Mesothelial cell of epicardium (in vitro differentiated cells): ENCODE measurements at places on chromosomes 13 and 19.

GRCh38 chr19:4136680-4137088 lies 12.8 kb upstream of the MAP2K2 start:
- no peak for DNase-seq

DNA sequence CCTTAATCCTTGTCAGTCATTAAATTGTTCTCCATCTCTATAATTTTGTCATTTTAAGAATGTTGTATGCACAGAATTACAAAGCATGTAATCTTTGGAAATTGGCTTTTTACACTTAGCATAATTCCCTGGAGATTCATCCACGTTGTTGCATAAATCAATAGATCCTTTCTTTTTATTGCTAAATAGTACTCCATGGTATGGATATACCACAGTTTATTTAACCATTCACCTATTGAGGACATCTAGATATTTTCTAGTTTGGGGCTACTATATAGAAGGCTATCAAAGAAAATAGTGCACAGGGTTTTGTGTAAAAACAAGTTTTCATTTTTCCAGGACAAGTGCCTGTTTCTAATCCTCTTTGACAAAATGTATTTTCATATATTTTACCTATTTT lies 523.6 kb upstream of the KLF12 start:
- no peak for DNase-seq

- DNase-seq: no peak
These were observed 306.6 kb downstream of the ATP8A2 start for GRCh38 chr13:25678398-25678797.

- peak; percentile 84 for DNase-seq
These were observed at the start of gene USE1 for GRCh38 chr19:17215127-17215971. Gene USE1, plus strand, starts transcription at chr19:17215357. Its CDS starts 49 bp downstream, at chr19:17215406.

DNA sequence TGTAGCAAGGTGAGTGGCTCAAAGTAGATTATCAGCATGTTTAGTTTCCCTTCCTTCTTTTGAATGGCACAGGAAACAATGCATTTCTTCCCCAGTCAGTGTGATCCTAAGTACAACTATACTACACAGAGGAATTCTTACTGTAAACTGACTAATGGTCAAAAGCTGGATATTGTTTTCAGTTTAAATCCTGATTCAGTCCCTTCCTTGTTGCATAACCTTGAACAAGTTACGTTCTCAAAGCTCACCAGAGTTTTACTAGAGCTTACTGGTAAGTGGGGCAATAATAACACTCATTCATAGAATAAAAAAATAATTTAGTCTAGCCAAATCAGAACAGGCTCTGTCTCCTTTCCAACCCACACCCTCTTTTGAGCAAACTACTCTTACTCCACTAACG lies 180.1 kb downstream of the POSTN start:
- no peak for DNase-seq

DNA sequence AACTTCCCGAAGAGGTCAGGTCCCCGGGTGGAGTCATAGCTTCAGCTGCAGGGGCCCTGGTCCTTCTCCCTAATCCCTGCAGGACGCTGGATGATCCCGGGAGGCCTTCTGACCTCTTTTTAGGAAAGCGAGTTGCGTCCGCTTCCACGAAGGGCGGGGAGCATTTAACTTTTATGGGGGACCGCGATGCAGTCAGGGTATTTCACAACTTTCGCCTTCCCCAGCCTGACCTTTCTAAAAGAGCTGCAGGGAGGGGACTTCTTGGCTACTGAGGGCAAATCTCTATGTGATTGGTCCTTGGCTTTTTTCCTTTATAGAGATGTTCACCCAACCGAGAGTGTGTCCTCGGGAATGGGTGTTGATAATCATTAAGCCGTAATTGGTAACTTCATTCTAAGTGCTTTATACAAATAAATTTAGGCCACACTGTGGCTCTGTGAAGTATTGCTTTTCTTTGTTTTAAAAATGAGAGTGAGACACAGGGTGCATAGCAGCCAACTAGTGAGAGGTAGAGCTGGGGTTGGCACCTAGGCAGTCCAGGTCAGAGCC lies 778 bp downstream of the ZNF230 start:
- no peak for DNase-seq

GRCh38 chr13:37364956-37365355 lies 233.6 kb downstream of the POSTN start:
- no peak for DNase-seq

- DNase-seq: no peak
These were observed 255.1 kb downstream of the TBC1D4 start for GRCh38 chr13:75226733-75227435.

DNA sequence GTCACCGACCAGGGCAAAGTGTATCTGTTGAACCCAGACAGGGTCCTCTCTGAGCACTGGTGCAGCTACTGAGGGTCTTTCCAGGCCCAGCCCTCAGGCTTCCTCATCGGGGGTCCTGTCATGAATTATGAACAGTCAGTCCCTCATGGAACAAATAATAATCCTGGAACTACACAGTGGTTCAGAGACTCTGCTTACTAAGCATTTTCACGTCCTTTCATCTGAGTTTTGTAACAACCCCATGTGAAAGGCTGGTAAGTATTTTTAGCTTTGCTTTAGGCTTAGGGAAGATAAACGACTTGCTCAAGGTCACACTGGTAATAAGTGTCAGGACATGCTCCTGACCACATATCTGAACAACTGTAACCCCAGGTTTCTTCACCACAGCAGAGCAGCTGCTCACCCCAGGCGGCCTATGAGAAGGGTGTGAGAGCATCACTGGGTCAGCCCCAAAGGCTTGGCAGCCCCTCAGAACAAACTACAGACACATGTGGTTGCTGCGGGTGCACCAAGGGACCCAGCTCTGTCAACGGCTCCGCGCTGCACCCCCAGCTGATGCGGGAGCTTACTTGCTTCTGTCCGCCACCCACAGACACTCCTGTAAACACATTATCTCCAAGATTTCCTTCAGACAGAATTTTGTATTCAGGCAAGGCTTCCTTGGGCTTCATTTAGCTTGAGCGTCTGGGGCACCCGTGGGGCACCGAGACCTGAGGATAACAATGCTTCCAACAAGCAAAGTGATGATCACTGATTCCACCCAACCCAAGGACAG lies 19.4 kb upstream of the GSX1 start:
- no peak for DNase-seq

GRCh38 chr19:29479941-29480340 lies 45.9 kb upstream of the VSTM2B start:
- no peak for DNase-seq

DNA sequence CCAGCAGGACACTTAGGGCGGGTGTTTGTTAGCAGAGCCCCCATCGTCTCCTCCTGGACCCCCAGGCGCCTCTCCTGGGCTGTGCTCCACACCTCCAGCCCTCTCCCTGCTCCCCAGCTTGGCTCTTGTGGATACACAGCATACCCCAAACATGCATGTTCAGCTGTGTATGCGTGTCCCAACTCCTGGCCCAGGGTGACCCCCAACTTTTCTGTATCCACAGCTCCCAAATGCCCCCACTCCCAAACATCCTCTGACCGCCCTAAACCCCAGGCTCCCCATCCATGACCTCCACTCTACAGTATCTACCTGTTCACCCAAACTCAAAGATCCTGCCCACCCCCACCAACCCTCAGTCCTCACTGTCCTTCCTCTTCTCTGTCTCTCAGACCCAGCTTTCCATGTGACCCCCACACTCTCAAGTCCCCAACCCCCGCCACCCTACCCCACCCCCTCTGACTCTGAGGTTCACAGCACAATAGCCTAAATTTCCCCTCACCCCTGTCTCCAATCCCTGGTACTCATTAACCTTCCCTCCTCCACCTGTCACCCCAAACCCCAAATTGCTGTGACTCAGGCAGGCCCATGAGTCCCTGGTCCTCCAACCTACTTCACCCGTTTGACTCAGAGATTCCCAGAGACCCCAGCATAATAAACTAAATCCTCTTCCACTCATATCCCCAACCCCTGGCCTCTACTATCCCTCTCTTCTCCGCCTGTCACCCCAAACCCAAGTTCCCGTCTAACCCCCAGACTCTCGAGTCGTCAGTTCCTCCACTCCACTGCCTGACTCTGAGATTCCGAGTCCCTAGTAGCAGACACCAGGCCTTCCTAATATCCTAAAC lies 968 bp downstream of the UBE2M start:
- no peak for DNase-seq

GRCh38 chr19:9818175-9818733 lies 625 bp downstream of the FBXL12 start:
- DNase-seq: no peak

DNA sequence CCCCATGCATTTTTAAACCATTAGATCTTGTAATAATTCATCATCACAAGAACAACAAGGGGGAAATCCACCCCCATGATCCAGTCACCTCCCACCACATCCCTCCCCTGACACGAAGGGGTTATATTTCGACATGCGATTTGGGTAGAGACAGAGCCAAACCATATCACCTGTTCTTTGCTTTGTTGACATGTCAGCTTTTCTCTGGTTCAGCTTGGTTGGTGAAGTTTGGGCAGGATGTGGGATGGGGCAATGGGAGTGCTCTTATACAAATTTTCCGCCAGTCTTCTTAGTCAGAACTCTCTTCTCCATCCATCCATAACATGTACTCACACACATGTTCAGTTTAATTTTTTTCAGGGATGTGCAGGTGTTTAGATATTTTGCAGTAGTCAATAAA lies 12.9 kb downstream of the TPP2 start:
- DNase-seq: no peak

GRCh38 chr13:44837250-44837649 lies 152.0 kb downstream of the NUFIP1 start:
- no peak for DNase-seq

- no peak for DNase-seq
These were observed 649.6 kb upstream of the ATXN8OS start for GRCh38 chr13:69458013-69458412.
